ENCODE measurements at places on chromosomes 2 and 18. TPM values are rescaled to one million over a fixed set of nuclear protein-coding genes. Genes with fewer than 3 reads are reported as not detected.

Gene ITGA4
- 7.4 TPM for total RNA-seq

- DNase-seq: no peak
Measured at GRCh38 chr2:117931978-117932377, 81.9 kb downstream of the CCDC93 start.

- DNase-seq: no peak
Measured at GRCh38 chr2:40255103-40255502, 196.8 kb downstream of the SLC8A1 start.

DNA sequence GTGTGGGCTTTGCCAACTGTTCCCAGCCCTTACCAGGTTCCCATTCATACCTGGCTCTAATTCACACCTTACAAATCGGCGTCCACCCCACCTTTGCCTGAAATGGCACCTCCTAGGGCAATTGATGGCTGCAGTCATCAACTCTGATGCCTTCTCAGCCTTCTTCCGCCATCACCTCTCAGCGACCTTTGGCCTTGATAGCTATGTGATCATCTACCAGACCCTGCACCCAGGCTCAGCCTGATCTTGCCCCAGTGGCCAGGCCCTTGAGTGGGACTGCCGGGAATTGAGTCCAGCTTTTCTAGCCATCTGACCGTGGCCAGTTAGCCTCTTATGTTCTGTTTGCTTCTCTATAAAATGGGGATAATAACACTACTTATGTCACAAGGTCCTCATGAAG is 32.5 kb downstream of the PSD4 start:
- no peak for DNase-seq

DNA sequence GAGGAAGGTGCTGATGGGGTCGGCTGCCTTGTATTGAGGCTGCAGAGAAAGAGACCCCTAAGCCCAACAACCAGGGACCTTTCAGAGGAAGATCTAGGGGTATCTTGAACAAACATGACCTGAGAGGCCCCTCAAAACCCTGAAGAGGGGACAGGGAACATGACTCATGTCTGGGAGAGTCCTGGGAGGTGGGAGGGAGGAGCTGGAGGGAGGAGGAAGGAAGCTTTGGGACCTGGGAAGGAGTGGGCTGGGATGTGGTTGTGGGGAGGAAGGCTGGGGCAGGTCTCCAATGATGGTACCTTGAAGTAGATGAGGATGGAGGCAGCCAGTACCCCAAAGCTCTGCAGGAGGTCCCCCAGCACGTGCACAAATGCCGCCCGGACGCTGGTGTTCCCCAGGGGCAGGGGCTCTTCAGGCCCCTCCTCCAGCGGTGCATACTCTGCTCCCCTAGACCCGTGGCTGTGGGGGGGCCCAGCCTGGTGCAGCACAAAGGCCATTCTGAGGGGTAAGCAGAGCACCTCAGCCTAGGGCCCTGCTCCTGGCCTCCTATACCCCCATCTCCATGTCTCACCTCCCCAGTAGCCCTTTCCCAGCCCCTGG is 5.9 kb downstream of the SLC30A3 start:
- no peak for DNase-seq

GRCh38 chr2:85920810-85921545 is 32.2 kb upstream of the ST3GAL5 start:
- DNase-seq: peak; percentile 76

DNA sequence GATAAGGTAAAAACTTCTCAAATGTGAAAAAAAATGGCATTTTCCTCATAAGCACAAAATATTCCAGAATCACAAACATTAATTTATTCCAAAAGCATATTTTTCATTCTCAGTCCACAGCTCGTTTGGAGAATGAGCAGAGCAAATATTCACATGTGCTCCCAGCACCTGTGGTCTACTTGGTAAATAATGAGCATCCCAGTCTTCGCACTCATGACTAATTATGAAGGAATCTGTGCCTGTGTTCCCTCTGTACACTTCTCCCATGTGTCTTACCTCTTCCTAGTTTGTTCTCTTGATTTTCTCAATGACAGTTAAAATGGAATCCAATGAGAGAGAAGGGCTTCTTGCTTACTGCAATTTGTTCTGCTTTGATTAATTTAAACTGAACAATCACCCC is 671.0 kb upstream of the SOX11 start:
- no peak for DNase-seq

DNA sequence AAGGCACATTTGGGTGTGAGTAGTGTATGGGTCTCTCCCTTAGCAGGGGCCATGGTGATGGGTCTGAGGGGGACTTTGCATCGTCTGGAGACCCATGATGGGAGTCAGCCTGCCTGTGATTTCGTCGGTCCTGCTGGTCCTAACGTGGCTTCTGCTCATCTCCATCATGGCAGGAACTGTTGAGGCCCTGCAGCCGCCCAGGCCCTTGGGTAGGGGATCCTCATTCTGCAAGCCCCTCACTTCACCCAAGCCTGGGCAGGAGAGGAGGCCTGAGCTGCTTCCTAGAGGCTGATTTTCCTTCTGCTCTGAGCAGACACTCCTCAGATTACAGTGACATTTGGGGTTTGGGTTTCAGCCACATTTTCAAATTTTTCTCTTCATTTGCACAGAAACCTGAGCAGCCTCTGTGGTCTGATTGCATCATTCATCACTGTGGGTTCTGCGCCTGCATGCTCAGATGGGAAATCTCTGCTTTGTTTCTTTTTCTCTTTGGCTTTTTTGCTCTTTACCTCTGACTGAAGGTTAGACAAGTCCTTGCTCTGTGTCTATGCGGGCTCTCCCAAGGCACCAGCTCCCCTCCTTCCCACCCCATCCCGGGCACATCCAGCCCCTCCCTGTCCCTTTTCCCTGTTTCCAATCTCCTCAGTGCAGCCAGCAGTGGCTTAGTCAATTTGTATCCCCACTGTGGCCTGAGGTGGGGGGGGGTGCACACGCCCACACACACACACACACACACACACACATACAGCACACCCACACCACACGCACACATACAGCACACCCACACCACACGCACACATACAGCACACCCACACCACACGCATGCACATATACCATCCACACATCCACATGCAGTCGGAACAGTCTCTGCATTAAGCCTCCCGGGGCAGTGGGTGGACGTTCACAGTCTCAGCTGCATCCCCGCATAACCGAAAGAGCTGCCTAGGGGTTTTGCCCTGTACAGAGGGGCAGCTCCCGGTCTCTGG is 305.4 kb upstream of the HS6ST1 start:
- DNase-seq: peak; percentile 40

DNA sequence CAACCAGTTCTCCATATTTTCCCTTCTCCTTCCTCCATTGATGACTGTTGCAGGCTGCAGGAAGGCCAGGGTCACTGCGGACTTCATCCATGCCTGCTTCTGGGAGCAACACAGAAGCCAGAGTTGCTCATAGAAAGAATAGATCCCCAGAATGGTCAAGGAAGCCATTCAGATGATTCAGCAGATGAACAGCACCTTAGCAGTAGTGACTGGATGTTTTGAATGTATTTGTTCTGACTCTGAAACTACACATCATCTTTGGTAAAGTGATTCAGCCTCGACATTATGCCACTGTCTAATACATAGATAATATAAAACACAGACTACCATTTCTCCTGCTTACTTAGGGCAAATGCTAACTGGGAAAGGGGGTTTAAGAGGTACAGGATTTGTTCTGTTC is 411.6 kb downstream of the RND3 start:
- no peak for DNase-seq

Gene FSIP2
- 0.12 TPM for total RNA-seq

GRCh38 chr2:44392338-44392943 is 30.7 kb downstream of the CAMKMT start:
- DNase-seq: peak; percentile 54

GRCh38 chr18:12882453-12883371 is 1.3 kb downstream of the PTPN2 start:
- DNase-seq: no peak

GRCh38 chr2:10161206-10161931 is 38.8 kb downstream of the RRM2 start:
- DNase-seq: peak; percentile 18

GRCh38 chr18:49839012-49839411 is 25.7 kb upstream of the ACAA2 start:
- DNase-seq: no peak

Gene FEV
- total RNA-seq: not detected

GRCh38 chr18:78605255-78605654 is 374.4 kb upstream of the SALL3 start:
- DNase-seq: no peak

Gene TXNDC2
- not detected for total RNA-seq

GRCh38 chr18:7317804-7318231 is 86.9 kb downstream of the LRRC30 start:
- no peak for DNase-seq

Gene CREG2
- 0.20 TPM for total RNA-seq

Gene GPR55
- total RNA-seq: not detected

DNA sequence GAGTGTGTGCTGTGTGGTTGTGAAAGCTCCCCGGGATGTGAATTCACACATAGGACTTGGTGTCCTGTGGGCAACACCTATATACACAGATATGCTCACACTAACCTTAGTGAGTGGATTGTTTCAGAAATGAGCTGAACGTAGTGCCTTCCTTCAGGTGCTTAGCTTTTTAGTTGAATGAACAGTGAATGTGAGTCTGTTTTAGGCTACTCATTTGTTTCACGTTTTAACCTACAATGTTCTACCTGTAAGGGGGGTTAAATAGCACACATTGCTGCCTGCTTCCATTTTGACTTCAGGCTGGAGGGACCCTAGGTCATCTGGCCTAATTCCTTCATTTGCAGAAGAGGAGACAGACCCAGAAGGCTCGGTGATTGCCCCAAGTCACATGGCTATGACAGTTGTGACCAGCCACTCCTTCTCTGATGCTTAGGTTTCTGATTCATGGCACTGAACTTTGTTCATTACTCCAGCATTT is 1.0 kb downstream of the PLEK start:
- no peak for DNase-seq

DNA sequence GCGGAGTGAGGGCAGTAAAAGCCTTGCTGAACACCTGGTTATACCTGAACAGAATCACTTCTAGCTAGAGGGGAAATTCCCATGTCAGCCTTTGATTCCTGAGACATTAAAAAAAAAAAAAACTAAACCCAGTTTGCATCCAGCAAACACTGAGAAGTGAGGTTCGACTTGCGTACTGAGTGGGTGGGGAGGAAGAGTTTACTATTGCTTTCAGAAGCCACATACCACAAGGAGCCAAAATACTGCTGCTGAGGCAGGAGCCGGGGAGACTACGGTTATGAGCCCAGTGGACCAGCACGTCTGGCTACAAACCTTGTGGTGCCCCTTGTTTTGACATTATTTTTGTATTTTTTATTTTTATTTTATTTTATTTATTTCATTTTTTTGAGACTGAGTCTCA is 2.7 kb downstream of the COLEC11 start:
- no peak for DNase-seq

GRCh38 chr2:221675201-221675908 is 103.3 kb upstream of the EPHA4 start:
- DNase-seq: no peak

Gene MC5R
- total RNA-seq: not detected

GRCh38 chr2:53880756-53881155 is 21.0 kb upstream of the GPR75 start:
- DNase-seq: no peak

- no peak for DNase-seq
Measured at GRCh38 chr2:220165401-220165800, 538.0 kb downstream of the SLC4A3 start.

Gene ABCB11
- 127 TPM for total RNA-seq

DNA sequence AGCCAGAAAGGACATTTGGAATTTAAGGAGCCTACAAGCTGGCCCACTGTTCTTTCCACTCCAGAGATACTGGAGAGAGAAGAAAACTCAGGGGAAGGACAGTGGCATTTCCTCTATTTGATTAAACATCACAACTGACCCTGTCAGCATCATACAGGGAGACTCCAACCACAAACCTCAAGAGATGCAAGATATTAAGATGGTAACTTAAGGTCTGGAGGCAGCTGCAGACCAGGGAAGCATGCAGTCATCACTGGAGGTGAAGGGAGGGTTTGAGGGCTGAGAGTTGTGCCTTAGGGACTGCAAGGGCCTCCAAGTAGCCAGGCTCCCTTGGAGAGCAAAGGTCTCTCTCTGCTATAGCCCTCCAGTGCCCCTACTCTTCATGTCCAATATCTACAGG is 67.4 kb downstream of the RNF152 start:
- no peak for DNase-seq

DNA sequence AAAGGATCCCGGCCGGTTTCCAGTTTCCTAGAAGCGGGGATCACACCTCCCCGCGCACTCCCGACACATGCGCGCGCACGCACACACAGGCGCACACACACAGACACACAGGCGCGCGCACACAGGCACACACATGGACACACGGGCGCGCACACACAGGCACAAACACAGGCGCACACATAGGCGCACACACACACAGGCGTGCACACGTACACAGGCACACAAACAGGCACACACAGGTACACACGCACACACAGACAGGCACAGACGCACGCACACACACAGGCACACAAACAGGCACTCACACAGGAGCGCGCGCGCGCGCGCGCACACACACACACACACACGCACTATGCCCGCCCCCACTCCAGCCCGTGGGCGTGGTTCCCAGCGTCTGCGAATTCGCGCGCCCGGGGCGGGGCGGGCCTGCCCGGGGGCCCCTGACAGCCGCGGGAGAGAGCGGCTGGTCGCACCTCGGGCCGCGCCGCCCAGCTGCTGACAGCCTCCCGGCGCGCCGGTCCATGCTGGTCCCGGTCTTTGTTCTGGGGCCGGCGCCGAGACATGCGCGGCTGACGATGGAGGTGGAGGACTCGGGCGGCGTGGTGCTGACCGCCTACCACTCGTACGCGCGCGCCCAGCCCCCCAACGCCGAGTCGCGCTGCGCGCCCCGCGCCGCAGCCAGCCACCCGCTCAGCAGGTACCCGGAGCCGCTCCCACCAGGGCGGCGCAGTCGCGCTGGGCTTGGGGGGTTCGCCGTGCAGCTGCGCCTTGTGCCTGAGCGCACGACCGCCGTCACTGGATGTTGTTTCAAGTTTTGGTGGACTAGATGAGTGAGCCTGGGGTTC is at the start of gene ARHGAP28:
Gene ARHGAP28 (plus strand): TSS at position 470 of the 845 bp plus-strand sequence. CDS start 106 bp downstream, at position 576.
- DNase-seq: peak; percentile 71

DNA sequence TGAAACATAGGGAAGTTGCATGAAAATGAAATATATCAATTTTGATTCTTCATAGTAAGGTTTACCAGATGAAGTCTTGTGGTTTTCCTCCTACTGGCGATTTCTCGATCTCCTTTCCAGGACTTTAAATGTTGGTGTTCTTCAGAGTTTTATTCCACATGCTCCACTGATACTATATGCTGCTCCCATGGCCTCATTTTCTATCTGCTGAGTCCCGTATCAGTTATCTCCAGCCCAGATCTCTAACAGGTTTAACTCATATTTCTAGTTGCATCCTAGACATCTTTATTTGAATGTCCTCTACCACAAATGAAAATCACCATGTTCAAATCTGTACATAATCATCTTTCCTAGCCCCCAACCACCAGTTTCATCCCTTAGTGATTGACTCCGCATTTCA is 71.8 kb downstream of the COX7A2L start:
- no peak for DNase-seq

Gene ANKRD30BL
- total RNA-seq: not detected

Gene KCNE4
- 1.2 TPM for total RNA-seq

DNA sequence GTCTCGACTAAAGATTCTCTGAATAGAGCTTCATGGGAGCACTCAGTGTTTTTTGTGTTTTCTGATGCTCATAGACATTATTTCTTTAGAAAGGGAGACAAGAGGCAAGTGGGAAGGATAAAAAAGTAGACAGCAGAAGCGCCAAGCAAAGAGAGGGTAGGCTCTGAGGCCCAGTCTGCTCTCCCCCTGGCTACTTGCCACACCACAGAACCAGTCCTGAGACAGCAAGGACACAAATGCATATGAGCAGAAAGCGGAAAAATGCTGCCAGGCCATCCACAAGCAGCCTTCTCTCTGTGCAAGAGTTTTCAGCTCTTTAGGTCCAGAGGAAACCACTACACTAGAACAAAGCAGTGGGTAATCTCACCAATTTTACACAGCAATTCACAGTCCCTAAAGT is 285.4 kb downstream of the ZNF521 start:
- no peak for DNase-seq
